ENCODE measurements at places on chromosomes 12 and 14.

GRCh38 chr12:124660851-124661250 is 93.4 kb upstream of the NCOR2 start:
- DNase-seq = no peak

DNA sequence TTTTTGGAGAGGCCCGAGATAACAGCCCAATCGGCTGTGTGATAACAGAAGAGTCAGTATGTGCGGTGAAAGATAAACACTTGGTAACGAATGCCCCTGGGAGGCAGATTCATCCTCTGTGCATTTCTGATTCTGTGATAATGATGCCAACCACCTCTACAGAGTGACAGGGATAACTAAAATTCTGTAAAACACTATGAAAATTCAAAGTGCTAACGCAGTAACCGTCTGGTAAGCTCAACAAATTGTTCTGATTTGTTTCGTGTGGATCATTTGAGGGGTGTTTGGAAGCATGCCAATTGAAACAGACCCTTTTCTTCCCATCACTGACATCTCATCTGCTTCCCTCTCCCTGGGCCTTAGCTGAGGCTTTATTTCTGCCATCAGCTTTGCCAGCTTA is 76.3 kb downstream of the ESR2 start:
- DNase-seq = no peak

GRCh38 chr12:113641426-113642030 is 169.9 kb upstream of the LHX5 start:
- DNase-seq = no peak

- DNase-seq = no peak
These were observed 1.9 kb downstream of the LMO3 start for GRCh38 chr12:16603916-16604575.

- DNase-seq = no peak
These were observed 200.7 kb downstream of the C12orf50 start for GRCh38 chr12:87828382-87828973.

GRCh38 chr14:46136456-46136855 is 515.1 kb downstream of the RPL10L start:
- no peak for DNase-seq

DNA sequence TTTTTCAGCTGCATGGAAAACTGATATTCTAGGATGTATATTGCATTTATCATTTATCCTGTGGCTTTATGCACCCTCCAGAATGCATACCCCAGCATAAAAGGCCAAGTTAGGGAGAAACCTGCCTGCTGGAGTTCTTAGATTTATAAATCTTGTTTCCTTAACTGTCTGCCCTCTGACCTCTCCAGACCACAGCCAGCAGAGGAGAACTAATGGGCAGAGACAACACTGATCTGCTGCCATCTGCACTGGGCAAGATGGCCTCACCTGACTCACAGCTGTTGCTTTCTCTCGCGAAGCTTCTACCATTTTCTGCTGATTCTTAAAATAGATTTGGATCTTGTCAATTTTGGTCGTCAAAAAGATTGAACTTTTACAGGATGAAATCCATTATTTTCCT is 65.8 kb downstream of the PPP2R5C start:
- DNase-seq = no peak

DNA sequence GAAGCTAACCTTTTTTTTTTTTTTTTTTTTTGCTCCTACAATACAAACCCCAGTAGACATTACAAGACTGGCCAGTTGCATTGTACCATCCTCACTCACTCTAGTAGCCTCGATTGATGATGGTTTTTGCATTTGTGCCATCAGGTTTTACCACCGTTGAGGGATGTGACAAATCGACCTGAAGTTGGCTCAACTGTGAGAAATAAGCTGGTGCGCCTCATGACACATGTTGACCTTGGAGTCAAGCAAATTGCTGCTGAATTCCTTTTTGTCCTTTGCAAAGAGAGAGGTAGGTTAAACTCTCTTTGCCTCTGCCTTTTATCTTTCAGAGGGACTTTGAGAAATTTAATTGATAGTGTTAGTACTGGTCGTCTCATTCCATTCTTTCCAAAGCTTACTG is 76.8 kb downstream of the RIC8B start:
- no peak for DNase-seq

DNA sequence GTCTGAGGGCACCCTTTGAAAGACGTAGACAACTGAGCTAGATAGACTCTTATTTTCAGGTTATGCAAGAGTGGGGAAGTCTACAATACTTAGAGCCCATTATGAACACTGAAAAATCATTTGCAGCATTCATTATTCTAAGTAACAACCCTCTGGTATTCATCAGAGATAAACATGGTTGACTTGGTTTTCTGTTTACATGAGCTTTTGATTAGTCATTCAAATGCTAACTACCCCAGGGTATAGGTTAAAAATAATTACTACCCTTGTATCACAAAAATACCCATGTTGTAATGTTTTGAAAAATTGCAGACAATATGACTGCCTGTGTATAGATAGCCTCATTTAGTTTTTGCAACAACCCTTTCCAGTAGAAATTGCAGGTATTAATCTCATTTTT is 78.5 kb downstream of the PPFIBP1 start:
- DNase-seq = no peak

GRCh38 chr14:54503486-54503885 is 6.2 kb upstream of the CGRRF1 start:
- no peak for DNase-seq

DNA sequence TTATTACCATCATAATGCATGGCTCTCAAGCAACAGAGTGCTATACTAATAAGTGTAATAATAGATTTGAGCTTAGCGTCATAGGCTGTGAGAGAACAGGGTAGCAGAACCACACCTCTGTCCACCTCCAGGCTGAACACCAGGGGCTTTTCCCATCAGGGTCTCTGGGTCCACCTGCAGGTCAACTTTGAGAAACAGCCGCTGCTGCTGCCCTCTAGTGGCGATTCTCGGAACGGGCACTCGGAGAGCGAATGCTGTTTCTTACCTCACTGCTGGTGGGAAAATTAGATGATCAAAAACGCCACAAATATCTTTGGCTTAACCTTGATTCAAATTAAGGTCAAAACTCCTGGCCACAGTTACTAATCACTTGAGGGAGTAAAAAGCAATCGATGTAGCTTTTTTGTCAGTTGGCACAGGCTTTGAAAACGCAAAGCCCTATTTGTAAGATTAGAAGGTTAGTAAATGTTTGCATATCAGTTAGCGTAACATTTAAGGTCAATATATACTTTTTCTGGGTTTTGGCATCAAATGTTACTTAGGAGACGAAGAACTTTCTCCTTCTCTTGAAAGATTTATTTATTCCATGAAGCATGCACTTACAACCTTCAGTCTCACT is 127.9 kb upstream of the TMEM132D start:
- peak; percentile 39 for DNase-seq

DNA sequence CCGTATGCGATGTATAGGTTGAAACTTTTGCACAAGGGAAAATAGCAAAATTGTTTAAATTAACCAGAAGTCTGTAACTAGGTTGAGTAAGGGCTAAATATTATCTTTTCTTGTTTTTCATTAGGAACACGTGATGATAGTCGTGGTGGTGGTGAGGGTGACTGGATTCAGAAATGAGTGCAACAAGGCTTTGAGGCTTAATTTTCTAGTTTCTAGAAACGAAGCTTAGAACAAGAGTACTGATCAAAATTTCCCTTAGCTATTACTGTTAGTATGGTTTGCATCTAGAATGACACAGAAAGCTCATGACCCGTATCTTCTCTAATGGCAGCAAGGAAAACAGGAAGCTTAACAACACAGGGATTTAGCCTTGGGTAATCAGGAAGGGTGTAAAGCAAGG is 7.0 kb downstream of the SLIRP start:
- no peak for DNase-seq

- DNase-seq = peak; percentile 8
These were observed 1.2 kb downstream of the PRMT8 start for GRCh38 chr12:3491938-3492792.

DNA sequence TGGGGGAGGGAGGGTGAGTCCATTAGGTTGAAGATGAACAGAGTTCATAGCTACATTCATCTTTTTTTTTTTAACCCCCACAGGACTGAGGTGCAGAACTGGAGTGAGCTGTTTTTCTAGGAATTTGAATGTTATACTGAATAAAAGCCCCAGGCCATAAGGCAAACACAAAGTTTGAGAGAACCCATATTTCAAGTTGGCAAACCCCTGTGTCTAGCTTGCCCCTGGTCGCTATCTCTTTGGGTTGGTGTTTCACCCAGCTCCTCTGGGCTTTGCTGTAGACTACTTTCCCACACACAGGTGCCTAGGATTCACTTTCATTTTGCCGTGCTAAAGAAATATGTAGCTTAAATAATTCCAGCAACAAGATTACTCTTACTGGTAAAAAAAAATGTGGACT is 5.2 kb upstream of the LMO3 start:
- DNase-seq = no peak

DNA sequence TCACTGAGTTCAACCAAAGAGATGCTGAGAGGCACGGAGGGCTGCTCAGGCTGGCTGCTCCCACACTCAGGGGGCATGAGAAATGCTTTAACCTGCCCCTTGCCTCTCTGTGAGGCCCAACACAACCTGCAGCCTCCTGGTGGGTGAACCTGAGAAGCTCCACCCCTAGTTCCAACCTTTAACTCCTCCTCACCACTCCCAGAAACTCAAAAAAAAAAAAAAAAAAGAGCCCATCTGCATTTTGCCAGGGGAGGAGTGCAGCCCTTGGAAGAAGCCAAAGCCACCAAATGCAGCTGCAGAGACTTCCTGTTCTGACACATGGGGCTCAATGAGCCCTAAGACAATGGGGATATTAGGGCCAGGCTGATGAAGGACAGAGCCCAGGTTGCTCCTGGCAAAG is 8.9 kb downstream of the KRT4 start:
- no peak for DNase-seq

DNA sequence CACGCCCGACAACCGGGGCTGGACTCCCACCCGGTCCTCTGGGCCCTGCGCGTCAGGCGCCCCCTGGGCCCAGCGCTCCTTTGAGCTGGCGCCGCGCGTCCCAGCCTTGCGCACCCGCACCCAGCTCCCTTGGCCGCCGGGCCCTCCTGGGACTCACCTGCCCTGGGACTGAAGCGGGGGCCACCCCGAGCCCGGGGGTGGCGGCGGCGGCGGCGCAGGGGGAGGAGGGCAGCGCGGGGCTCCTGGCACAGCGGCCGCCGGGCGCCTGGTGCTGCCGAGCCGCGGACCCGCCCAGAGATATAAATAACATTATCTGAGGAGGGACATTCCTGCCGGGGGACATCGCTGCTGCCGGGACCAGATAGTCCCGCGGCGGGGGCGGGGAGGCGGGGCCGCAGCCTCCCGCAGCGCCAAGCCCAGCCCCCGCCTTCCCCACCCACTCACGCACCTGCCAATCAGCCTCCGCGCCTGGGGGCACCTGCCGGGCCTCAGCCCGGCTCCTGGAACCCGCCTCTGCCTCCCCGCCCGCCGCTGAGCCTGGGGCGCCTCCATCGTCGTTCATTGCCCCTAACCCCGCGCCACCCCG is at the start of gene SPTB:
TSS of gene SPTB (minus strand) at position 273 of the 586 bp plus-strand sequence. CDS start 56,813 bp downstream, outside the sequence.
- DNase-seq = peak; percentile 57

DNA sequence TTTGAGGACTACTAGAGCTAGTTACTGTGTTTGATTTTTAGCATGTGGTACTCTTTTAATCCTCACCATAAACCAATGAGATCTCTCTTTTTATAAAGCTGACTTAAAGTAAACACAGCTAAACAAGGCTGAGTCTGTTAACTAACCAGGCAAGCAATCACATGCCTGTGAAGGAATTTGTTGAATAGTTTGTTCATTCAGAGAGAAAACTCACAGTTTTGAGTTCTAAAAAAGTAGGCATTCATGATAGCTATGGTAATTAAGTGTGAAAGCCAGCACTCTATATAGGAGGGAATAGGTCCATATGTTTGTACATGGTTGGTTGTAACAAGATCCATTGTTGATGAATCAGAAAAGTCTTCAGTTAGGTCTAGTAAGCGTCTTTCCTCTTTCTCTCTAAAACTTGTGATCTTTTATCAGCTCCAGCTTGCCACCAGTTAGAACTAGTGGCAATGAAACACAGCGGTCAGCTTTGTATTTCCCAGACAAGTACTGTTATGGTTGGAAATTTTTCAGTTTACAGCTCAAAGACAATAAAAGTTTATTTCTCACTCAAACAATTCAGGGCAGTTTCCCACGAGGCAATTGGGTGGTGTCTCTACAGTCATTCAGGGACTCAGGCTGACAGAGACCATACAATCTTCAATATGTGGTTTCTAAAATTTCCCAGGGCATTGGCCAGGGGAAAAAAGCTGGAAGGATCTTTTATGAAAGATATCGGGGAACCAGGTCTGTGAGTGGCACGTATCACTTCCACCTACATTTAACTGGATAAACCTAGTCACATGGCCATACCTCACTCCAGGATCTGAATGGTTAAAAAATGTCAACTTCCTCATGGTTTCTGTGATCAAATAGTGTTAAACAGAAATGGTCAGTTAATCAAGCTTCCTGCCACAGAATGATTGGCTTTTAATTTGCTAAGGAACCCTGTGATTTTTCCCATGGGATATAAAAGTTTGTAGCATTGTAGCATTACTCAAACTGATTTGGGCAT is 203.1 kb downstream of the KIF21A start:
- no peak for DNase-seq

- no peak for DNase-seq
These were observed 121.4 kb downstream of the ITPR2 start for GRCh38 chr12:26711569-26711968.

- no peak for DNase-seq
These were observed 811.4 kb upstream of the TMEM132C start for GRCh38 chr12:127455347-127456265.

GRCh38 chr14:35687335-35687939 is 121.7 kb downstream of the RALGAPA1 start:
- DNase-seq = peak; percentile 46

GRCh38 chr12:132563911-132564310 is 46.5 kb downstream of the LRCOL1 start:
- DNase-seq = no peak

DNA sequence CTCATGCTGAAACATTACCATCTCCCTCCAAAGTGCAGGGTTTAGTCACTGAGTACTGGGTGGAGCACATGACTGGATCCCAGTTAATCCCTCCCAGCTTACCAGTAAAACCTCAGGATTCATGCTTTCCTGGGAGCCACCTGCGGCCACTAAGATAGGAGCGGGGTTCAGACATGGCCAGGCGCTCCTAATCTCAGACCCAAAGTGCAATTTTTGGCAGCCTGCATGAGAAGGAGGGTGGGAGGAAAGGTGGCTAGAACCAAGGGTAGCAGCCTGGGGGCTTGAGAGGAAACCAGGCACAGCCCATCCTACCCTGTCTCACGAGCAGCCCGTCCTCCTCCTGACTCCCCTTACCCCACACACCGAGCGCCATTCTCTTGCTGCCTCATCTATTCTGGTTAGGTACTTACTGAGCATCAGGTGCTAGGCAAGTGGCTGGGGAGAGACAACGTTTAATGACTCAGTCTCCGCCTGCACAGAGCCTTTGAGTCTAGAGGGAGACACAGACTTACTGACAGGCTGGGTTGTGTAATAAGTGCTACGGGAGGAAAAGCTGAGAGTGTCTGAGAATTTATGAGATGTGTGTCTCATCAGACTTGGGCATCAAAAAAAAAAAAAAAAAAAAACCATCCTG is 9.9 kb downstream of the GPRC5A start:
- DNase-seq = no peak

Data from CD4-positive, alpha-beta T cell treated with Interleukin-1 beta for 1 hour (primary cell).